Esophagus (tissue), 2 donors: ENCODE measurements at places on chromosomes 16 and 17. TPM values are rescaled to one million over a fixed set of nuclear protein-coding genes. Genes with fewer than 3 reads are reported as not detected.

The CD300LF gene
- polyA plus RNA-seq, result 0.14 TPM

The RAB37 gene
- 0.66 TPM for polyA plus RNA-seq

The TUFM gene
- polyA plus RNA-seq, result 188 TPM

The CEP295NL gene
- polyA plus RNA-seq, result 0.25 TPM

The ADAMTS18 gene
- polyA plus RNA-seq, result 0.02 TPM

The PLD6 gene
- polyA plus RNA-seq, result 1.2 TPM
